ENCODE measurements at places on chromosomes 4 and X.
A peak's percentile ranks its signal among the peaks of the same experiment; 100 is the strongest.

GRCh38 chr4:99300934-99301333 lies 10.1 kb upstream of the ADH1A start:
- peak; percentile 91 for DNase-seq

- DNase-seq, result no peak
Observed at GRCh38 chr4:169756971-169757574, 671 bp downstream of the HPF1 start.

DNA sequence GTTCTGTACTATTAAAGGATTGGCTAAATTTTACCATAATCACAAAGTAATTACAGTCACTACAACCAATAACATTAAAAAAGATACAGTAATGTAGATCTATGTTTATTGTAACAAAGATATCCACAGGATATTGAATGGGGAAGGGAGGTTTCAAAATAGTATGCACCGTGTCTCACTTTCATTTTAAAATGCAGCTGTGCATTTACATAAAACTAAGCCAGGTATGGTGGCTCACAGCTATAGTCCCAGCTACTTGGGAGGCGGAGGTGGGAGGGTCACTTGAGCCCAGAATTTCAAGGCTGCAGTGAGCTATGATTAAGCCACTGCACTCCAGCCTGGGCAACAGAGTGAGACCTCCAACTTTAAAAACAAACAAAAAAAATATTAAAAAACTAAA lies 8.5 kb downstream of the SRP72 start:
- no peak for DNase-seq

DNA sequence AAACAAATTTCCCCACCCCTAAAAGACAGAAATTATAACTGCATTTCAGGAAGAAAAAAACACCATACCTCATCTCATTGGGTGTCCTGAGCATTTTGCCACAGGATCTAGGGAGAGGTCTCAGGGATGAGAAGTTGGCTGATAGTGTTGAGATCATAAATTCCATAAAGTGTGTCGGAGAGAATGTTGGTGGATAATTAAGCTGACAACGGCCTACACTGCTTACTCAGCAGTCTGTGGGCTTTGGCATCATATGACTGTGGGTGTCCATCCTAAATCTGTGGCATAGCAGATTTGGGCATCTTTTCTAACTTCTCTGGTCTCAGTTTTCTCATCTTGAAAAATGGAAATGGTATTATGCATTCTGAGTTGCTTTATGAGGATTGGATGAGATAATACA lies 12.3 kb downstream of the CENPVL3 start:
- DNase-seq, result no peak

- DNase-seq, result no peak
Observed at GRCh38 chr4:160129439-160129838, 1026.6 kb downstream of the RAPGEF2 start.

DNA sequence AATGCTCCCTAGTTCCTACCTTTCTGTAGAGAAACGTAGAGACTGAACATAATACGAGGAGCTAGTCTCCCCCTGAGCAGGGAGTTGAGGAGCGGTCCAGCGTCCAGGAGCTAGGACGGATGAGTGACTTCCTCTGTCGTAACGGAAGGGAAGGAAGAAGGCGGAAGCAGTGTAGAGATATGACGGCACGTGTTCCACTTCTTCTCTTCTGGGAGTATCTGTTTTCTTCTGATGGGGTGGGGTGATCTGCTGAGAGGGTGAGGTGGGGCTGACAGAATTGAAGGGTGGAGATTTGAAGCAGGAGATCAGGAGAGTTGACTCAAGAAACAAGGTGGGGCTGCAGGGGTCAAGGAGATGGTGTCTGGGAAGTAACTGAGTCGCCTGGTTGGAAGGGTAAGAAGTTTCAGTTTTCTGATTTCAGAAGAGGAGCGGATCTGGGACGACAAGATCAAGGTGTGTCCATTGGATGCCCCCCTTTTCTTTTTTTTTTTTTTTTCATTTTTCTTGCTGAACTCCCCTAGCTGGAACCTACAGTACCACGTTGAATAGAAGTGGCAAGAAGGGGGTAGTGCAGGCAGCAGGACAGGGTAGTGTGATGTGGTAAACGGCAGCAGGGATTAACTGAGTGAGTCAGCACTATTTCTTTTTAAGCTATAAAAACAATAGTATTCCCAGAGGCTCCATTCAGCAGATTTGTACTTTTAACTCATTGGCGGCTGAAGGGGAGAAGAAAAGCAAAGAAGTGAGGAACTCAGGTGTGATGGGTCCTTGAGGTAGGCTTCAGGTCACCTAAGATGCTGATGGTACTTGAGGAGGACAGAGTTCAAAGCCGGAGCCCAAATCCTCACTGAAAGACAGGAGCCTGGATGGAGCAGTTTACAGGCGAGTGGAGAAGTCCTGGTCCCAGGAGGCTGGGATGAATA lies 50.8 kb upstream of the SETD7 start:
- no peak for DNase-seq

DNA sequence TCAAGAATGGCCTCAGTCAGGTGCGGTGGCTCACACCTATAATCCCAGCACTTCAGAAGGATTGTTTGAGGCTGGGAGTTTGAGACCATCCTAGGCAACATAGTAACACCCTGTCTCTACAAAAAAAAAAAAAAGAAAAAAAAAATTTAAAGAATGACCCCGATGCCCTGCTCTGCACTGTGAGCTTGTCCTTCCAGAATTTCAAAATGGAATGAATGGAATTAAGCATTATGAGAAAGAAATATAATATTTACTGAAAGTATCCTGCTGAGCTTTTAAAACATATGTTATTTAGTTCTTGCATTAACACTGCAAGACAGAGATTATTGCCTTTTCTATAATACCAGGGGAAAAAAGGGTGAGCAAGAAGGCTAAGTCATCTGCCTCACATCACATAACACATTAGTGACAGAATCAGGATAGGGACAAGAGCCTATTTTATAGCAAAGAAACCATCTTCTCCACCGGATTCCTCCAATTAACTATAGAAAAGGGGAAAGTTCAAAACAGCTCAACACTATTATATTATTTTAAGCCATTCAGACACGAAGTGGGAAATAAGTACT lies 41.9 kb upstream of the GAB1 start:
- no peak for DNase-seq

GRCh38 chrX:147803948-147804347 lies 107.8 kb upstream of the FMR1 start:
- no peak for DNase-seq

- DNase-seq, result no peak
Observed at GRCh38 chrX:105375816-105376215, 155.3 kb upstream of the TEX13A start.

DNA sequence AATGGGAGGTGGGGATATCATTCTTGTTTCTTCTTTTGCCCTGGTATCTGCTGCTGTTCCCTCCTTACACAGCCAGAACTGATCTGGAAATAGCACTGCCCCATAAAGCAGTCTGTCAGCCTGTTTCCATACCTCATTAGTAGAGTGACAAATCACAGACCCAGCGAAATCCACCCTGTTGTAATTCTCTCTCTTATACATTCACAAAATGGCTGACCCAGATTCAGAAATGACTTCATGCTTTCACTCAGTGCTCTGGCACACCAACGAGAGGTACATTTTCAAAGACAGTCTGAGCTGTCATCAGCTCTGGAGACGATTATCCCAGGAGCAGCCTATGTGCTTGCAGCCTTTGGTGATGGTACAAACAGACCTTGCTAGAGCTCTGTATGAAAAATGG lies 164.6 kb downstream of the AFF2 start:
- no peak for DNase-seq

DNA sequence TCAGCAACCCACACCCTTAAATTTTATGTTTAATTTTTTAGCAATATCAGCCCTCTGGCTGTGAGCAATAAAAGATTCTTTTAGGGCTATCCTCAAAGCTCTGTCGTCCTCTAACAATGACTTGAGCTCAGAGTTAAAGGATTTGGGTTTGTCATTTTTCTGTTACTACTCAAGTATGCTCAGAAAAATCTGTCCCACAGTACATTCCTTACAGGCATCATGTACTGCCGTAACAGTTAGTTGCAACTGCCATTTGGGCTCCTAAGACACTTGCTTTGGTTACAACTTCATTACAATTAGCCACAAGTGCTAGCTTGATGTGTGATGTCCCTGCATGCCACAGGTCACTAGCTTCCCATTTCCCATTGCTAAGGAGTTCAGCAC lies 33.2 kb downstream of the COQ2 start:
- DNase-seq, result no peak

DNA sequence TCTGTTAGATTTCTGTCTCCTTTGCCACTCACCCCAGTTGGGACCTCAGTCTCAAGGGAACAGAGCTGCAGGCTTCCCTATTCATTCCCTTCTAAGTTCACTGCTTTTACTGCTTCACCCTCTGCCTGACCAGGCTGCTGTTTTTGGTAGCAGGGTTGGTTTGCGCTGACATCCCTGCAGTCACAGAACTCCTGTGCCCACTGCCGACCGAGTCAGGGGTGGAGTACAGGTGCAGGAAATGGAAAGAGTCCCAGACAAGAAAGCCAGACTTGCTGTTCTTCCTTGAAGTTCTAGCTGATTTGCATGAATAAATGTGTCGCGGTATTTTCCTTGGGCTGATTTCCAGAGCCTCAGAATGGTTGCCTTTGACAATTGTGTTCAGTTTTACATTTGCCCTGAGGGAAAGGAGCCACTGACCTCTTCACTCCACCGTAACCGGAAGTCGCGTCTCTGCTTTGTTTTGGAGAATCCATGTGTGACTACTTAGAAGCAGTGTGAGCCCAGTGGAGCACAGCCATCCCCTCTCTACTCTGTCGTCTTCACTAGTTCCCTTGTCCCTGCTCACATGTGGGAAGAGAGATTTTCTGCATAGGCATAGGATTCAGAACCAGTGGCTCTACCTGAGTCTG lies 84.8 kb downstream of the TNIP2 start:
- no peak for DNase-seq

DNA sequence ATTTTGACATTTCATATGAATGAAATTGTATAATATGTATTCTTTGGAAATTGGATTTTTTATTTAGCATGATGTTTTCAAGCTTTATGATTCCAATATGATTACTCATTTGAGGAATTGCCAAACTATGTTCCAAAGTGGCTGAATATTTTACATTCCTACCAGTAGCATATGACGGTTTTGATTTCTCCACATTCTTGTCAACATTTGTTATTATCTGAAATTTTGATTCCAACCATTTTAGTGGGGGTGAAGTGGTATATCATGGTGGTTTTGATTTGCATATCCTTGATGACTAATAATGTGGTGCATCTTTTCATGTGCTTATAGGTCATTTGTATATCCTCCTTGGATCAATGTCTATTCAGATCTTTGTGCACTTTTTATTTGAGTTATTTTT lies 2.6 kb upstream of the BEX1 start:
- no peak for DNase-seq

- DNase-seq, result peak; percentile 88
Observed at GRCh38 chr4:186932631-186933187, 209.1 kb upstream of the FAT1 start.

DNA sequence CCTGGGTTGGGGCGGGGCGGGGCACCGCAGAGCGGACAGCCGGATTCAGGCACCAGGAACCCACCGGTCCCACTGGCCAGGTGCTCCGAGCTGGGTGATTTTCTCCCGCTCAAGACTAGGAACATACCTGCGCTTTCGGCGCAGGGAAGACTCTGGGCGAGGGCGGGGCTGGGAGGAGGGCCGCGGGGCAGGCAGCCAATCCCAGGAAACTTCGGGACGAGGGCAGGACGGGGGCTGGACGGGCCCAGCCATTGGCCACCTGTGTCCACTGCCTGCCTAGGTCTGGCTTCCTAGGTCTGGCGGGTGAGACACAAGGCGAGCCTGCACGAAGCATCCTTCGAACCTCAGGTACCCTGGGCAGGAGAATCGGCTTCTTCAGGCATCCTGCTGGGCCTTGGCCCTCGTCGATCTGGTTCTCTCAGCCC lies 274 bp upstream of the ERVMER34-1 start:
- no peak for DNase-seq

DNA sequence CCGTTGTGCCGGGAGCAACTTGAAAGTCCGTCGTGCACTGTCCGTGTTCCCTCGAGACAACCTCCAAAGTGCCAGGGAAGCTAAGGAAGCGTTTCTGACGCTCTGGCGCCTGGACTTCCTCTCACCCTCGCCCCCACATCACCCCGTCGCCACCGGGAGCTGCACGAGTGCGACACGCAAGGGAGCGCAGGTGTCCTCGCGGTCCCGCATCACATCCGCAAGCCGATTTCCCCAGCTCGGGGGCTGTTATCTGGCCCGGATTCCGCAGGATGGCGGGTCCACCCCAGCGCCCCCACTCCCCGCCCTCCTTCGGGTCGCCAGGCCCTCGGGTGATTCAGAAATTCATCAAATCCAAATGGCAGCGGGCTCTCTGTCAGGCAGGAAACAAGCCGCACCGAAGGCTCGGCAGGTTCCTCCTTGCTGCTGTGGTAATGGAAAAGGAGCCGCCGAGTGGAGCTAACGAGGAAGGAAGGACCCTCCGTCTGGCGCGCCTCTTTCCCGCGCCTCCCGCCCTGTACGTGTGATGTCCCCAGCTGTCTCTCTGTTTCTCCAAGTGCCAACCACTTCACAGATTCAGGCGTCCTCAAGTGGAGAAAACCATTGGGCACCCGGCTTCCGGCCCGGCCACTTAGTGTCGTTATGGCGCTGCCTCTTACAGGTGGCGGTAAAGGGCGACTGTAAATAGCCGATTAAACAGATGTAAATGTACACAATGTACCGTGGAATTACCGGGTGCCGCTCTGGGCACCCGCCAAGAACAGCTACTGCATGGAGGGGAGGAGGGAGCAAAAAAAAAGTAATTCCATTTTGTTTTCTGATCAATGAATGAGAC lies 921 bp upstream of the SETD7 start:
- no peak for DNase-seq

- no peak for DNase-seq
Observed at GRCh38 chr4:8245884-8246833, 23.4 kb upstream of the HTRA3 start.

- no peak for DNase-seq
Observed at GRCh38 chr4:51855751-51856150, 12.8 kb downstream of the DCUN1D4 start.

DNA sequence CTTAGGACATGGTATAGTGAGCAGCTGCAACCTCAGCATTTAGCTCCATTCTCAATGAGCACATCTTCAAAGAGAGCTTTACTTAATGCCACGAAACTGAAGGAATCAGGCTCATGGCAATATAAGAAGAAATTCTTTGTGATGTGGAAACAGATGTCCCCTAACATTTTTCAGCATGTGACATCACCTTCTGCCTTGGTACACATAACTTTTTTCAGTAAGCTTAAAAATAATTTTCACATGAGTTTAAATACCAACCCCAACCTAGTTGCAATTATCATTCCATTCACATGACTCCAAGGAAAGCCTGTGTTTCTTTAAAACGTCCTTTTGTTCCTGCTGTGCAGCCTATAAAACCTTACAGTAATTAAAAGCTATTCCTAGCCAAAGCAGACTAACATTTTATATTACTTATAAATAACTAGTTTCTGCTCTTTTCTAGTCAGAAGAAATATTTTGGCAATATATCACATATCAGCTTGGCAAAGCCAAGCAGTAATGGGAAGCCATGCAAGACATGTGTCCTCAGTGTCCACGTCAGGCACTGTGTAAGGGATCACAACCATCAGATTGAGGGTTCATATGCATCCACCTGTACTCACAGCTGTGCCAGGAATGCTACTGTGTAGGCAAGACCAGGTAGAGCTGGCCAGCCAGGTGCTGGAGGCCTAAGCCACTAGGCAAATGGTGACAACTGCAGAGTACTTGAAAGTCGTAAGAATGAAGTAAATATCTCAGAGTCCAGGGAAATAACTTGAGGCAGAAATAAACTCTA lies 466.6 kb downstream of the INPP4B start:
- DNase-seq, result peak; percentile 87

GRCh38 chr4:108965016-108965415 lies 202.2 kb upstream of the ETNPPL start:
- no peak for DNase-seq

GRCh38 chrX:9374555-9374954 lies 90.3 kb upstream of the TBL1X start:
- no peak for DNase-seq

- no peak for DNase-seq
Observed at GRCh38 chr4:8045909-8046308, 106.2 kb upstream of the AFAP1 start.
